Left colon (tissue), 2 donors: ENCODE measurements at places on chromosomes 6 and 20. TPM values are rescaled to one million over a fixed set of nuclear protein-coding genes. Genes with fewer than 3 reads are reported as not detected.

DNA sequence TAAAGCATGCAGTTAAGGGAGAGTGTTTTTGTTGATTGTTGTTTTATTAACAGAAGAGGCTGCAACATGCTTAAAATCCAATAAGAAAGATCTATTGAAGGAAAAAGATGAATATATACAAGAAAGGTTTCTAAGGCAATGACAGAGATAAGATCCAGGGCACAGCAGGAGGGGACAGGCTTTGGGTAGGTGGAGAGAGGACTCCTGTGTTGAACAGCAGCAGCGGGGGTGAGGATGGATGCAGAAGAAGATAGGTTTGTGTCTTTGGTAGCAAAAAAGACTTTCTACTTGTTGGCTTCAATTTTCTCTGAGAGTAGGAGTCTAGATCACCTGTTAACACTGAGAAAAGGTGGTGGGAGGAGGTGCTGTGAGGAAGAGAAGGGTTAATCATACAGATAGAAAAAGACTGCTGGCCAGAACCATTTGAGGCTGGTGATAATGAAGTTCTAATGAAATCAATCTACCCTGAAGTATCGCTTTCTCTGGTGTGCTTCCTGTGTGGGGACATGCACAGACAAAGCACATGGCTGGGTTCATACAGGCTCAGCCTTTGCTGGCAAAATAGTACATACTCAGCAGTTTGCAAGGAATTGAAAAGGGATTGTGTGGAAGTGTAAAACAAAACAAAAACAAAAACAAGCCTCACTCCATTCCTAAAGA lies 17.2 kb upstream of the DST start:
- DNase-seq = no peak

The F13A1 gene
- total RNA-seq = 56.8 TPM

DNA sequence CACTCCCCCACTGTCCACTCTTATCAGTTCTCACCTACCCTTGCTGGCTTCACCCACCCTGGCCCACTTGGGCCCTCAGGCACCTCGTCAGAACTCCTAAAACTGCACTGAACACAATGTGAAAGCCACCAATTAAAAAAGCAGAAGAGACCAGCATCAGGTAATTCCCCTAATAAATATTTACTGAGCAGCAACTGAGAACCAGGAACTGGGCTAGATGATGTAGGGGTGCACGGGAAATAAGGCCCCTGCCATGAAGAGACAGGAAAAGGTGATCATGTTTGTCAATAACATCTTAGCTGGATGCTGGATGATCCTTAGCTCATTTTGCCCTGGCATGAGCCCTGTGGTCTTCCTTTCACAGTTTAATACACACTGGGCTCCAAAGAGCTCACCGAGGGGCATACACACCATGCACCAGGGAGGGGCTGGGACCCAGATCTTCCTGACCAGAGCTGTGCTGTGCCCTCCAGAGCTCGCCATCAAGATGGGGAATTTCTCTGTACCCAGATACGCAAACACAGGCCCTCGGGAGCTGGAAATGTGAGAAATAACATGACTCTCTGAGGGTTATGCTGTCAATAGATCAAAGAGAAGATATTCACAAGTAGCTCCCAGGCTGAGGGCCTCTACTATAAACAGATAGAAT lies 113.6 kb upstream of the SLC22A16 start:
- DNase-seq = no peak

DNA sequence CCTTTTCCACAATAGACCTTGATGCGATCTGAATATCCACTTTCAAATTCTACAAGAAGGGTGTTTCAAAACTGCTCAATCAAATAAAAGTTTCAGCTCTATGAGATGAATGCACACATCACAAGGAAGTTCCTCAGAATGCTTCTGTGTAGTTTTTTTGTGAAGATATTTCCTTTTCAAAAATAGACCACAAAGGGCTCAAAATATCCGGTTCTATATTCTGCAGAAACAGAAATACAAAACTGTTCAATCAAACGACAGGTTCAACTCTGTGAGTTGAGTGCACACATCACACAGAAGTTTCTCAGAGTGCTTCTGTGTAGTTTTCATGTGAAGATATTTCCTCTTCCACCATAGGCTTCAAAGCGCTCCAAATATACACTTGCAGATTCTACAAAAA lies 293.9 kb upstream of the DEFB115 start:
- DNase-seq = no peak

DNA sequence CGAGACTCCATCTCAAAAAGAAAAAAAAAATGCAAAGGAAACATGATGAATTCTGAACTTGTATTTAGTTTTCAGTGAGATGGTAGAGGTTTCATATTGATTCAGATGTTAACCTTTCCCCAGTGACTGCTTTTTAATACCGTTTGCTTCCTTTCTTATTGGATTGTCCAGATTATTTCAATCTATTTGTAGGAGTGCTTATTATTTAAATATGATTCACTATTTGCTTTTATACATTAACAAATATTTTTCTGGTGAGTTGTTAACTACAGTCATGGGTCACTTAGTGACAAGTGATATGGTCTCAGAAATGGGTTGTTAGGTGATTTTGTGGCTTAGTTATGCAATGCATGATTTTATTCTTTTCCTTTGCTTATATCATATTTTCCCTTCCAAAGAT lies 8.4 kb downstream of the PI3 start:
- no peak for DNase-seq

- no peak for DNase-seq
Observed at GRCh38 chr6:147177286-147177685, 26.9 kb upstream of the STXBP5 start.

- DNase-seq = no peak
Observed at GRCh38 chr6:158047127-158047518, 65.5 kb downstream of the SYNJ2 start.

DNA sequence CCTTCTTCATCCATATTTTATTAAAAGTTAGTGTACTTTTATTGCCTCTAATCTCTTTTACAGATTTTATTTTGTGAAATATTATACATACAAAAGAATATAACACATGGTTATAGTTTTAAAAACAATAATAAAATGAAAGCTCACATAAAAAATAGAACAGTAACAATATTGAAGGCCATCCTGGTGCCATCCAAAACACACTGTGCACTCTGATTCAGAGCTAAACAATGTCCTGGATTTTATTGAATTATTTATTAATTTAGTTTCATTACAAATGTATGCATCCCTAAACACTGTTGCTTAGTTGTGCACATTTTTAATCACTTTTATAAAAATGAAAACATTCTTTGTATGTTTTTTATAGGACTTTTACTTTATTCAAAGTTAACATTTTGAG lies 32.9 kb downstream of the RNF217 start:
- DNase-seq = no peak

- DNase-seq = no peak
Observed at GRCh38 chr6:79438030-79438429, 99.2 kb downstream of the LCA5 start.

DNA sequence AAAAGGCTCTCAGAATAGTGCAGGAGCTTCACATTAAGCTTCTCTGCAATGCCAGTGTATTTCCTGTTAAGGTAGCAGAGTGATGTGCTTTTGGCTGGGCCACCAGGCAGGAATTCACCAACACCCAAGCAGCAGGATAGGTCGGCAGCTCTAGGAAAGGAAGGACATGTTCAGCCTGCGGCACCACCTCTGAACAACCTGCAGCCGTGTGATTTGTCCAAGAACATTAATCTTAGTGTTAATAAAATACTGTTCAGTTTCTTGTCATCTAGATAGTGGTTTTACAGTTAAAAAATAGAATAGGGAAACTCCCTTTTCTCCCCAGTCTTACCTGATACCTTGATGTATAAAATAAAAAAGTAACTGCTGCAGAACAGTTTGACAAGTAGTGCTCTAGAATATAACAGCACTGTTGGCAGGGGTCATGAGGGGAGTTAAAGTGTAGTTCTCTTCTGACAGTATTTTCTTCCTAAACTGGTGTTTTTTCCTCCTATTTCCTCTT lies 18.8 kb downstream of the ZNF292 start:
- no peak for DNase-seq

The OR2J3 gene
- total RNA-seq = not detected

DNA sequence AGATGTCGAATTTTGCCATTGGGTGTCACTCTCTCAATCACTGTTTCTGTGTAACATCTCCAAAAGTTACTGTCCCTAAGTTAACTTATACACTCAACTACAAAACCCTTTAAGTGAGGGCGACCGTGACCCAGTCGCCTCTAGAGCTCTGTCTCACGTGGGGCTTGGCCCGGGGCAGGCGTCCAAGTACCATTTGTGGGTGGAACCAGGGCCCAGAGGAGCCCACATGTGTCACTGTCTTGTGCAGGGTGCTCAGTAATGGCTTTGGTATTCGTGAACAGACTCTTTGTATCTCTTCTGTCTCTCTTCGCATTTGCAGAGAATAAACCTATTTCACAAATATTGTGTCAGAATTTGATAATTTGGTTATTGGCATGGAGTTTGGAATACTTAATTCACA lies 109.9 kb upstream of the THBS2 start:
- DNase-seq = no peak

GRCh38 chr20:33840759-33841435 lies 29.7 kb downstream of the CHMP4B start:
- DNase-seq = no peak

The RBPJL gene
- not detected for total RNA-seq

- DNase-seq = no peak
Observed at GRCh38 chr20:15911581-15911980, 661.7 kb downstream of the KIF16B start.

DNA sequence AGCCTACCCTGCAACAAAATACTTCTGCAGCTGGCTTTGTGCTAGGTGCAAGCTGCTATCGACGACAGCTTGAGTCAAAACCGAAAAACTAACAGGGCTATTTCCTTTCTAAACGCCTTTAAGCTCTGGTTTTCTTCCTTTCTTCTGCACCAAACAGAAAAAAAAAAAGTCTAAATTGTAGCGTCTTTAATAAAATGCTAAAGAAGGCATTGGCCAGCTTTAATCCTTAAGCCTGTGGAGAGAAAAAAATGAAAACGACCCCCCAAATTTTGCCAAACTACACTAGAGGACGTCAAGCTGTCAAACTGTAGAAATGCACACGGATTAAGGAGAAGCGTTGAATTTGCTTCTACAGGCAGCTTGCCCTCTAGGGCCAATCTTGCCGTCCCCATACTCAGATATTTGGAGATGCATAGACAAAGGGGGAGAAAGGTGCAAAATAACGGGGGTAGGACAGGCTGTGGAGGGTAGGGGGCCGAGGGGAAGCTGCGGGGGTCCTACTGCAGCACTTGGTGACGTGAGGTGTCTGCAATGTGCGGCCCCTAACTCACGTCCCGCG lies 1.4 kb upstream of the NRN1 start:
- DNase-seq = no peak

The KCNQ5 gene
- 0.47 TPM for total RNA-seq
